ENCODE measurements at places on chromosomes 1 and 21.

DNA sequence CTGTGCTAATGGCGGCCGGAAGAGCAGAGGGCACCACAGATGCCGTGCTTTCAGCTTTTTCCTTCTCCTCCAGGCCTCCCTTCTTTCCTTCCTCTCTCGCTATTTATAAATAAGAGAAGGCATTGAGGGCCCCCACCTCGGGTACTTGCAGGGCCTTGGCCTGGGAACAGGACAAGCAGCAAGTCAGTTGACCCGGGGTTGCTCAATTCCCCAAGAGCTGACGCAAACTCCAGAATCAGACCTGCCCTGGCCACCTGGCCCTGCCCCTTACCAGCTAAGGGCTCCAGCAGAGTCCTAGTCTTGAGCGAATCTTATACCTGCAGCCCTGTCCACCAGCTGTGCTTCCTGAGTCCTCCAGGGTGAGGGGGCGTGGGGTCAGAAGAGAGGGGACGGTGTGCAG lies 13.5 kb downstream of the TNFRSF1B start:
- DNase-seq, result no peak

DNA sequence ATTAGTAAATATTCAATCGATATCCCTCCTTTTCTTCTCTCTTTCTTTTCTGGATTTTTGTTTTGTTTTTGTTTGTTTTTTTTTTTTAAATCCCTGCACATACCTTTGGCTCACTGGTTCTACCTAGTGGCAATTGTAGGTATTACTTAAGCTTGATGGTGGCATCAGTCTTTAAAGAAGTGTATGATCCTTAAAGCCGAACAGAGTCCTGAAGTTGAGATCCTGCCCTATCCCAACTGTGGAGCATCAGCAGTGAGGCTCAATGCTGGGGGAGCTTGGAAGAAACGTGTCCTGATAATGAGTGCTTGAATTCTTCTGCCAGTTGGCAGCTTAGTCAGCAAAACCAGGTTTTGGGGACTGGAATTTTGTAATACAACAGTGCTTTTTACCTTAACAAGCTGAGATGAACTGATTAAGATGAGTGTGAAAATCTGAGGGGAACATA lies 60.8 kb downstream of the FASLG start:
- DNase-seq, result peak; percentile 11

DNA sequence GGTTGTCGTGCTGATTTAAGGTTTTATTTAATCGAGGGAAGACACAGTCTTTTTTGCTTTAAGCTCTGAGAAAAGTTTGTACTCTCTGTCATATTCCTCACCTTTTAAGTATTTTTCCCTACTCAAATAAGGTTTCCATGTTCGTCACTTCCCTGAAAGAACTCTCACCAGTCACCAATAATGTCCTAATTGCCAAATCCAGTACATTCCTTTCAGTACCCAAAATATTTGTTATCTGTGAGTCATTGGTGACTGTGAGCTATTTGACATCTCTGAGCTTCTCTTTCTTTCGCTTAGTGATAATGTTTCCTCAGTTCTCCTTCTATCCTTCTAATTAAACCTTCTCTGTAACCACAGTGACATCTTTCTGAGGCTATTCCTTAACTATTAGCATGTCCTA lies 874.2 kb upstream of the ADGRL2 start:
- no peak for DNase-seq

DNA sequence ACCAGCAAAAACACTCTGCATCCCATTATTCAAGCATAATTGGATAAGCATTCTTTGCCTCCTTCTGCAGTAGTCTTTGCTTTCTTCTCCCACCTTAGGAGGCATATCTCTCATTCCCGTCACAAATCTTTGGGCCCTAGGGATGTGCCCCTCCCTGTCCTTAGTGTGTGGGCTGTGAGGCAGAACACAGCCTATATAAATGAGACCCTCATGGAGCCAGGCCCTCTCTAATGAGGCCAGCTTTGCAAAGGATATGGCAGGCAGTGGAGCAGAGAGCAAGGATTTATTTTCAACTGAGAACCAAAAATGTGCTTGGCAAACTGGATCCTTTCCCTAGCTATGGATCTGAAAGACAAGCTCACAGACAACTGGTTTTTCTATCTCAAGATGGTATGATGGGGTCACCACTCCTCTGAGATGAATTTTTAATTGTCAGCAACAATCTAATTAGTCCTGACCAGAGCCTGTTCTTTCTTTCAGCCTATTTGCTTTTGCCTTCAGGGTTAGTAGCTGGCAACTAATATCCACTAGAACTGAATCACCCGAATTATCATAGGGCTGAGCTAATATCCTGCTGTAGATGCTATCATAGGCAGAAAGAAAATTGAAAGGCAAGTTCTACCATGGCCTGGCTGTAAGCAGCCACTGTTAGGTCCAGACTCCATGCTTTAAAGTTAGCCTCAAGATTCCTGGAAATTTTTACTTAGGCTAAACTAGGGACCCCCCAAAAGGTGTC lies 134.2 kb downstream of the SYT2 start:
- DNase-seq, result no peak

- DNase-seq, result no peak
Observed at GRCh38 chr1:110155878-110156522, 5.7 kb downstream of the SLC6A17 start.

- DNase-seq, result peak; percentile 64
Observed at GRCh38 chr1:229001467-229002011, 266.3 kb downstream of the RHOU start.

- no peak for DNase-seq
Observed at GRCh38 chr1:33365560-33365997, 44.7 kb upstream of the A3GALT2 start.

DNA sequence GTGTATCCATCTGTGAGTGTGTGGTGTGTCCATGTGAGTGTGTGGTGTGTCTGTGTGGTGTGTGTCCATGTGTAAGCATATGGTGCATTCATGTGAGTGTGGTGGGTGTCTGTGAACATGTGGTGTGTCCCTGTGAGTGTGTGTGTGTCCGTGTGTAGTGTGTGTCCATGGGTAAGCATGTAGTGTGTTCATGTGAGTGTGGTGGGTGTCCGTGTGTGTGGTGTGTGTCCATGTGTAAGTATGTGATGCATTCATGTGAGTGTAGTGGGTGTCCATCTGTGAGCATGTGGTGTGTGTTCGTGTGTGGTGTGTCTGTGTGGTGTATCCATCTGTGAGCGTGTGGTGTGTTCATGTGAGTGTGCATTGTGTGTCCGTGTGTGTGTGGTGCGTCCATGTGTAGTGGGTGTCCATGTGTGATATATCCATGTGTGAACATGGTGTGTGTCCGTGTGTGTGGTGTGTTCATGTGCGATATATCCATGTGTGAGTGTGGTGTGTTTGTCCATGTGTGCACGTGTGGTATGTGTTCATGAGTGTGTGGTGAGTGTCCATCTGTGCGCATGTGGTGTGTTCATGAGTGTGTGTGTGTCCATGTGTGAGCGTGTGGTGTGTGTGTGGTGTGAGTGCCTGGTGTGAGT lies 12.3 kb downstream of the SLC19A1 start:
- no peak for DNase-seq

- no peak for DNase-seq
Observed at GRCh38 chr1:99681583-99681982, 35.7 kb downstream of the PALMD start.

DNA sequence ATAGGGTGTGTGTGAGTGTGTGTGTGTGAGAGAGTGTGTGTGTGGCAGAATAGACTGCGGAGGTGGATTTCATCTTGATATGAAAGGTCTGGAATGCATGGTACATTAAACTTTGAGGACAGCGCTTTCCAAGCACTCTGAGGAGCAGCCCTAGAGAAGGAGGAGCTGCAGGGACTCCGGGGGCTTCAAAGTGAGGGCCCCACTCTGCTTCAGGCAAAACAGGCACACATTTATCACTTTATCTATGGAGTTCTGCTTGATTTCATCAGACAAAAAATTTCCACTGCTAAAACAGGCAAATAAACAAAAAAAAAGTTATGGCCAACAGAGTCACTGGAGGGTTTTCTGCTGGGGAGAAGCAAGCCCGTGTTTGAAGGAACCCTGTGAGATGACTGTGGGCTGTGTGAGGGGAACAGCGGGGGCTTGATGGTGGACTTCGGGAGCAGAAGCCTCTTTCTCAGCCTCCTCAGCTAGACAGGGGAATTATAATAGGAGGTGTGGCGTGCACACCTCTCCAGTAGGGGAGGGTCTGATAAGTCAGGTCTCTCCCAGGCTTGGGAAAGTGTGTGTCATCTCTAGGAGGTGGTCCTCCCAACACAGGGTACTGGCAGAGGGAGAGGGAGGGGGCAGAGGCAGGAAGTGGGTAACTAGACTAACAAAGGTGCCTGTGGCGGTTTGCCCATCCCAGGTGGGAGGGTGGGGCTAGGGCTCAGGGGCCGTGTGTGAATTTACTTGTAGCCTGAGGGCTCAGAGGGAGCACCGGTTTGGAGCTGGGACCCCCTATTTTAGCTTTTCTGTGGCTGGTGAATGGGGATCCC lies 18.3 kb upstream of the HDAC1 start:
- DNase-seq, result peak; percentile 74

- DNase-seq, result no peak
Observed at GRCh38 chr1:189628857-189629256, 848.8 kb downstream of the BRINP3 start.

- no peak for DNase-seq
Observed at GRCh38 chr1:60904099-60904851, 178.1 kb upstream of the NFIA start.

- DNase-seq, result no peak
Observed at GRCh38 chr1:208587110-208587509, 342.9 kb upstream of the PLXNA2 start.

DNA sequence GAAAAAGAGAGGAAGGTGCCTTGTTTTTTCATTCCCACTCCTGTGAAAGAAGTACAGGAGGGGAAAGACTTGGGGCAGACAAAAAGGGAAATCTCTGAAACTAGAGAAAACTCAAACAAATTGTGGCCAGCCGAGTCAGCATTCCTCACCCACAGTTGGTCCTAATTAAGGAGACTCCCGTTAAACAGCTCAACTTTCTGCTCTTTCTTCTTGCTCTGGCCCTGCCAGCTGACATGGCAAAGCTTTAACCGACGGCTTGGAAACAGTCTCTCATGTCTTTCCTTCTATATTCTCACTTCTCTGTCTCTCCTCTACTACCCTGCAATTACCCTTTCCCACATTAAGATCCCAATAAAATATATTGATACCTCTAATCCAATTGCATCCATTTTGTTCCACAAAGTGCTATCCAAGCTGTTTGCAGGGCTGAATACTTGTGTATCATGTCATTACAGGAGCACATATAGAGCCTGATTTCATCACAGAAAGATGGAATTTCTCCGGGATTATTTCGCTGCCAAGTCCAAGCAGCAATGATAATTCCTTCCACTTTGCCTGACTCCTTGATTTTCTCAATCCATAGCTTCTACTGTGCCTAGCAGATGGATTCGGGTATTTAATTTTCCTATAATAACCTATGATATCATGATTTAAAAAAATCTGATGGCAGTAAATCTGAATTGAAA lies 65.4 kb upstream of the IPO9 start:
- DNase-seq, result no peak

- no peak for DNase-seq
Observed at GRCh38 chr21:26546446-26547097, 26.5 kb downstream of the CYYR1 start.

- DNase-seq, result no peak
Observed at GRCh38 chr21:37373539-37373938, 7.0 kb downstream of the DYRK1A start.

- no peak for DNase-seq
Observed at GRCh38 chr1:103561643-103562395, 9.6 kb upstream of the AMY2B start.

DNA sequence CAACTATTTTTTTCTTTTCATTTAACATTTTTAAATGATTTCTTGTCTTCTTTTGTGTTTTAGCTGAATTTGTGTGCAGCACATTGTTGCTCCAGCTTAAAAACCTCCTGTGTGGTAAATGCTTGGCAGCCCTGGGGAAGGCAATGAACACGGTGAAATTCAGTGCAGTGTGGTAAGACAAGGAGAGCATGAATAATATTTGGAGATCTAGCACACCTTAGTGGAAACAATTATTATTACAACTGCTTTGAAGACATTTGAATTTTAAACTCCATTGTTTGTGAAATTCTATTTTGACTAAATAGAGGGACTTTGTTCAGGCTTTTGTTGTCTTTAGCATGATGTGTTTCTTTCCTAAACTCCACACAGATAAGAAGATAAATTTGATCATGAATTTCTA lies 242.6 kb upstream of the CXADR start:
- DNase-seq, result peak; percentile 7

GRCh38 chr1:109395602-109396512 lies 1.9 kb downstream of the SORT1 start:
- no peak for DNase-seq

GRCh38 chr1:214952648-214953047 lies 129.9 kb upstream of the KCNK2 start:
- DNase-seq, result no peak

GRCh38 chr1:27009601-27010197 lies 3.0 kb downstream of the TENT5B start:
- no peak for DNase-seq

GRCh38 chr1:213492161-213493041 lies 441.4 kb downstream of the RPS6KC1 start:
- DNase-seq, result no peak

DNA sequence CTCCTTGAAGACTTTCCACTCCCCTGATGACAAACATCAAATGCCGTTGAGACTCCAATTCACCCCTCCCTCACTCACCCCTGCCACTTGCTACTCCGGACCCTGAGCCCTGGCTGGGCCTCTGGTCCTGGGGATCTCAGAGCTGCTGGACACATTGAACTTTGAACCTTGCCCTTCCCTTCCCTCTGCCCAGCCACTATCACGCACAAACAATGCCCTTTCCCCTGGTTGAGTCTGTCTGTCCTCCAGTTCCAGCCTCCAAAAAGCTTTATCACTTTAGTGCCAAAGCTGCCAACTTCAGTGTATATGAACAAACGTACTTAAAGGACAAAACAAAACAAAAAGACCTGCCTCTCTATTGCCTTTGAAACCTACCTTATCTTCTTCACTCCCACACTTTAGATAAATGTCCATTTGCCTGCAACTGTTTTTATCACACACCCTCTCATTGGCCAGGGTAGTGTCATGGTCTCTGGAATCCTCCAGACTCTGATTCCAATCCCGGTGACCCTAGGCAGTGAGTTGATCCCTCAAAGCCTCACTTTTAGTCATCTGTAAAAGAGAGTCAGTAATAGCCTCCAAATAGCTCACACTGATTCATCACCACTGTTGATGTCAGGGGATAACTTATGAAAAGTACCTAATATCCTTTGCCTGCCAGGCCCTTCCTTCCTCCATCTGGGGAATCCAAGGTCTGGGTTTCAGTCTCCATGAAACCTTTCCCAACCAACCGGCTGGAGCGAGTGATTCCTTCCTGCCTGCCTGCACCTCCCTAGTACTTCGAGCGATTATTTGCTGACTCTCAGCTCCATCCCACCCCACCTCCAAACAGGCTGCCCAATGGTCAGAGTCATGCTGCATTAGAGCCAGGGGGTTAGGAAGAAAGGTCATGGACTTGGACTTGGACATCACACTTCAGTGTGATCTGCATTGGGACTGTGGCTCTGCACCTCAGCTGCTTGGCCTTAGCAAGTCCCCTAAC lies 15.9 kb upstream of the SPOCD1 start:
- no peak for DNase-seq
